Muscle of leg (tissue), 16 donors: ENCODE measurements at places on chromosomes 6 and 20. TPM values are rescaled to one million over a fixed set of nuclear protein-coding genes. Genes with fewer than 3 reads are reported as not detected.

DNA sequence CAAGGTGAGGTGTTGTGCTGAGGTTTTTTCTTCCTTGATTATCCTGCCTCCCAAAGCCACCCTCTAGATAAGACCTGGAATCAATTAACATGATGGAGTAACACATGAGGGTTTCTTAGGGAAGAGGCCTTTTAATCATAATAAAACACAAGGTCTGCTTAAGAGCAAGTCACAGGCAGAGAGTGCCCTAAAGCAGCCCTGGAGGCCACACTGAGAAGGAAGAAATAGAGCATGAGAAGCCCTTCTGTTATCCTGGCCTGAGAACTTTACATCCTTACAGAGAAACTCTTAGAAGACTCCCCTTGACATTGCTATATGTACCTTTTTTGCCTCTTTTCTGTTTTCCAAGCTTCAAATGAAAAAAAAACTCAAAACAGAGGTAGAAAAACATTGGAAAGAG, 132.3 kb downstream of the CEP57L1 start:
- H3K27me3 ChIP-seq, result no peaks in the 10 kb centered on the region
- H3K27ac ChIP-seq, result no peak overlapping the region
- no peak overlapping the region for H3K4me3 ChIP-seq
- peaks cover 3% of the 10 kb centered on the region for H3K4me1 ChIP-seq
- no peak for DNase-seq

The MYLK2 gene
- total RNA-seq, result 39.5 TPM

GRCh38 chr6:145329257-145329656, 406.1 kb downstream of the EPM2A start:
- H3K36me3 ChIP-seq, result no peaks in the 10 kb centered on the region
- DNase-seq, result peak; percentile 96
- no peaks in the 10 kb centered on the region for H3K27me3 ChIP-seq
- peaks cover 6% of the 10 kb centered on the region for H3K4me1 ChIP-seq
- H3K4me3 ChIP-seq, result no peak overlapping the region

DNA sequence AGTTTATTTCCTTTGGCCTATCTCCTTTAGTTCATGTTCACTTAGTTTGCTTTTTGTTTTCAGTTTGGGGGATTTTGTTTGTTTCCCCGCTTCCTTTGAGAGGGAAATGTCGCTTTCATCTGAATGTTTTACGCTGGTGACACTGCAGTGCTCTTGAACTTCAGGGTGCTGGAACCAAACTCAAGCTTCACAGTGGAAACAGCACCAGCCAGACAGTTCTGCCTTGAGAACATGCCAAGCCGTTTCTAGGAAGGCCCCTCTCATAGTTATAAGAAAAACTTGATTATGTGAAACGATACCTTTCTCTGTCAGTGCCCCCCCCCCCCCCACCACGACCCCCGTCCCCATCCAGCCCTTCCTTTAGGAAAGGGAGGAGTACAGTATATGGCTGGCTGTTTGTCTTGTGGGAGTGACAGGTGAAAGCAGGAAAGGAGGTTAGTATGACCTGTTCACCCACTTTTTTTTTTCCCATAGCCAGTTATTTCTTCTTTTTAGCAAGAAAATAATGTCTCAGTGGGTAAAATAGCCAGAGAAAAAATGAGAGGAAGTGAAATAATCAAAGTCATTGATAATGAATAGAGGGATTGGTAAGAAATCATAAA, 130.1 kb downstream of the LRRC1 start:
- H3K27me3 ChIP-seq, result no peaks in the 10 kb centered on the region
- no peak overlapping the region for H3K4me3 ChIP-seq
- H3K36me3 ChIP-seq, result peaks cover 2% of the 10 kb centered on the region
- no peak overlapping the region for H3K27ac ChIP-seq

The OGFRL1 gene
- 6.8 TPM for total RNA-seq

DNA sequence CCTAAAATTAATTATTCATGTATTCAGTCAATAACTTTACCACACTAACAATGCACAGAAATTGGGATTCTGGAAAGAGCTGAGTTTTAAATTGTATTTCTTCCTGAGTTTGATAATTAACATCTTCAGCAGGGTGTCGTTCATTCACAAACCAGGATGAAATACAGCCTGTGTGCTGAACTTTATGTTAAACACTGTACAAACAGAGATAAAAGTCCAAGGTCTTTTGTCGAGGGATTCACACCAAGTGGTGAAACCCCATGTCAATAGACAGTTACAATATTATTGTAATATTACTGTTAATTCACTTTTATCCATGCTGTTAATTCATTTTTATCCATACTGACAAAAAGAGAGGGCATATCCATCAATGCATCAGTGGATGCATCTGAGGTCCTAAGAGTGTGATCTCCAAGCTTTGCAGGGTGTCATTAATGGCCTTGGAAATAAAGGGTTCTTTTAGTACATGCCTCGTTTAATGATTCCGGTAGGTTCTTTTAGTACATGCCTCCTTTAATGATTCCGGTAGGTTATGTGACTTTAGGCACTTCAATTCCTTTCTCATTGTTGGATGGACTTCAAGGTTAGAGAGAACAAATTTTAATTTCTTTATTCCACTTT, 234.3 kb downstream of the PLCB1 start:
- no peaks in the 10 kb centered on the region for H3K4me1 ChIP-seq
- no peaks in the 10 kb centered on the region for H3K36me3 ChIP-seq
- no peak for DNase-seq

DNA sequence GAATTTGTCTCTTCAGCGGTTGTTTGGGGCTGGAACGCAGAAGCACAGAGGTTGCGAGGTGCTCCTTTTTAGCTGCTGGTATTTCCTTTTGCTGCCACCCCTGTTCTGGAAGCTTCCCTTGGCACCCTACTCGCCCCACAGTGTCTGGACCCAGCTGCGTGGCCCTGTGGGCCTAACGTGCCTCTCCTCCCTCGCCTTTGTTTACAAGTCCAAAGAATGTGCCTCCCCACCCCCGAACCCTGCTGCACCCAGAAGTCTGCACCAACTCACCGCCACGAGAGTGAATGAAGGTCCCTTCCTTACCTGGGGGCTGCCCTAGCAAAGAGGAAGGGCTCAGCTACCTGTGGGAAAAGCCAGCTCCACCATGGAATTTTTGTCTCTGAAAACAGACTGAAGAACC, 139.7 kb upstream of the RPS6KA2 start:
- H3K4me1 ChIP-seq, result no peaks in the 10 kb centered on the region
- H3K27ac ChIP-seq, result no peak overlapping the region

DNA sequence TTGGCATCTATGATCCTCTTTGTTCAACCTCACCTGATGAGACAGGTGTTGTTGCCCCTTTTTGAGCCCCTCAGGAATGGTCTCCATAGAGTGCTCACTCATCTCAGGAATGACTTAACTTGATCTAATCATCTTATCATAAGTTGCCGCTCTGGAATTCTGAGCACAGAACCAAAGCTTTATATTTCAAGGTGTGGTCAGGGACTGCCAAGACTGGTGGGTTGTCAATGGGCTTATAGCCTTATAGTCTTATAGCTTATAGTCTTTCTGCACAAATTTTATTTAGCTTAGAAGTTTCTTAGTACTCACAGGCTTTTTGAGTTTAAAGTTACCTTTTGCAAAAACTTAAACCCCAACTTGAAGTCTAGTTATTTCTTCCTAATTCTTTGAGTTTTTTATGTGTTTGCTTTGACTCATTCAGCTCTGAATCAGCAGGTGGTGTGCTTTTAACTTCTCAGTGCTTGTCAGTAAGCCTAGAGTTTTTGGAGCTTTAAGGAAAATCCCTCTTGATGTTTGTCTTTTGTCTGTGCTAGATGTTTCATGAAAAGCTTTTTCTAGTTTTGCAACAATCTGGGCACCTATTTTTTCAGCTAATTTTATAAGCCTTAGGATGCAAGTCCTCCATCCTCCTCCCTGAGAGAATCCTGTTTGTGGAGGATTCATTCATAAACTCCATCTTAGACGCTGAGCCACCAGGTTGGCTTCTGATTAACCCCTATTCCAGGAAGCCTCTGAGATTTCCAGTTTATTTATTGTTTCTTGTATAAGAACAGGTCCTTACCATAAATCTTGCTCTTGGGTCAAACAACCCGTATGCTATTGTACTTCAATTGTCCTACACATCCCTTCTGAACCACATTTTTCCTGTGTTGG, 72.3 kb upstream of the SSTR4 start:
- DNase-seq, result no peak
- H3K27ac ChIP-seq, result no peak overlapping the region
- H3K4me3 ChIP-seq, result no peak overlapping the region
- H3K36me3 ChIP-seq, result no peaks in the 10 kb centered on the region

- H3K27ac ChIP-seq, result no peak overlapping the region
- H3K27me3 ChIP-seq, result no peaks in the 10 kb centered on the region
- H3K4me1 ChIP-seq, result peaks cover 19% of the 10 kb centered on the region
- no peaks in the 10 kb centered on the region for H3K36me3 ChIP-seq
- H3K4me3 ChIP-seq, result no peak overlapping the region
- no peak for DNase-seq
Observed at GRCh38 chr20:4840801-4841200, 119.1 kb downstream of the PRND start.

DNA sequence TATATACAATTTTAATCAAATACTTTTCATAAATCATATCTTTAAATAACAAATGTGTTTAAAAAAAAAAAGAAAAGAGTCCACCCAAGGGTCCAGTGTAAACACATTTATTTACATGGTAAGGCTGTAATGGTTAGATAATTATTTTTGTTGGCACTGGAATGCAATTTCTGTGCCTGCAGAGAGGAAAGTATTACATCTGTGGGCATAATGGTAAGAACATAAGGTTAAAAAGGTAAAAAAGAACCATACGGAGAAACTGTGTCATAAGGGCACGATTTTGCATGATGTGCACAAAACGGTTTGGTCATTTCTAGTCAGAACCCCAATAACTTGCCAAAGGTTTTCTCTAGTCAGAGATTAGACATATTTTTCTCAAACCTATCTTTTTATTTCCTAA, 54.3 kb downstream of the RWDD2A start:
- H3K36me3 ChIP-seq, result no peaks in the 10 kb centered on the region
- no peaks in the 10 kb centered on the region for H3K27me3 ChIP-seq
- no peak overlapping the region for H3K27ac ChIP-seq
- DNase-seq, result peak; percentile 9
- H3K4me1 ChIP-seq, result no peaks in the 10 kb centered on the region

DNA sequence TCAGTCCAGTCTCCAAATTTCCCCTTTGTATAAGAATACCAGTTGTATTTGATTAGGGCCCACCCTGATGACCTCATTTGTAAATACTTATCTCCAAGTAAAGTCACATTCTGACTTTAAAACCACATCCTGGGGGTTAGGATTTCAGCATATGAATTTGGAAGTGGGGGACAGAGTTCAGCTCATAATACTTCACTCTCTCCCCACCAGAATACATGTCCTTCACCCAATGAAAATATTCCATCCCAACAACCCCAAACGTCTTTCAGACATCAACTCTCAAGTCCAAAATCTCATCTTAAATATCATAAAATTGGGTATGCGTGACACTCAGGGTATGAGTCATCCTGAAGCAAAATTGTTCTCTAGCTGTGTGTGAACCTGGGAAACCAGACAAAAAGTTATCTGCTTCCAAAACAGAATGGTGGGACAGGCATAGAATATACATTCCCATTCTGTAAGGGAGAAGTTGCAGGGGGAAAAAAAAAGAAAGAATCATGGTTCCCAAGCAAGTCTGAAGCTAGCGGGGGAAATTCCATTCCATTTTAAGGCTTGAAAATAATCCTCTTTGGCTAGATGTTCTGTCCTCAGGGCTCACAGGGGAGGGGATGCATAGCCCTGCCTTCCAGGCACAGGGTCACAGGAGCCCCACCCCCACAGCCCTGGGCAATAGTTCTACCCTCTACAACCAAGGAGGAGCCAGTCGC, 113.9 kb downstream of the ADAT2 start:
- H3K27ac ChIP-seq, result no peak overlapping the region
- H3K4me1 ChIP-seq, result peaks cover 2% of the 10 kb centered on the region
- no peaks in the 10 kb centered on the region for H3K36me3 ChIP-seq
- H3K27me3 ChIP-seq, result no peaks in the 10 kb centered on the region

The TINAG gene
- total RNA-seq, result 0.04 TPM

GRCh38 chr6:76420094-76420493, 347.6 kb upstream of the IMPG1 start:
- no peak overlapping the region for H3K4me3 ChIP-seq
- no peak overlapping the region for H3K27ac ChIP-seq
- no peaks in the 10 kb centered on the region for H3K36me3 ChIP-seq
- no peak for DNase-seq

The HMGA1 gene
- total RNA-seq, result 27.8 TPM

DNA sequence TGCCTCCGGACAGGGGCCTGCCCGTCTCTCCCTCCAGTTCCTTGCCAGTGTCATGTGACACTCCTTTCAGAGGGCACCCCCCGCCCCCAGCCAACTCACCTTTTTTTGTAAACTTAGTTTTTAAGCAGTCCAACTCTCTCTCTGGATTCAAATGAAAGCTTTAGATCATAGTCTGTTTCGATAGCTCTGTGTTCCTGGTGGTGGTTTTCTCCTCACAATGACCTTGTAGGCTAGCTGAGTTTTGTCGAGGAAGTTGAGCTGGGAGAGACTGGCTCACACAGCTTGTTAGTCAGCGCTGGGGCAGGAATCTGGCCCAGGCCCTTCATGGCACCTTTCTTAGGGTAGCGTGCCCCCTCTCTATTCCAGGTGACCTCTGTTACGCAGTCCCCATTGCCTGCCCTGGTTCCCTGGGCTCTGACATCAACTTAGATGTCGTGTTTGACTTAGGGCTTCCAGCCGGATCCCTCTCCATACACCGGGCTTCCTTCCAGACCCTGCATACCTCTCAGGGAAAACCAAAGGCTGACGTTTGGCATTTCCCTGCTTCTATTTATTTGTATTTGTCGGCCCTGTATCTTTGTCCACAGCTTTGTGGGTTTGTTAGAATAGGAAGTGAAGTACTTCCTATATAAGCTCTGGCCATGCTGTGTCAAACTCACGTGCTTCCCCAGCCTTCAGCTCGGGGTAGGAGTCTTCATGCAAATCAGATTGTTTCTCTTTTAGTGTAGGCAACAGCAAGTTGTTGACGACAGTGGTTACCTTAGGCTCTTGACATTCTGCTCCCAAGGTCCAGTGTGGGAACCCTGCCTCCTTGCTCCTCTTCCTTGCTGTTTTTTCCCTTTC, 12.7 kb downstream of the IGF2R start:
- peaks cover 2% of the 10 kb centered on the region for H3K27me3 ChIP-seq
- peak overlapping the region; percentile 89 for H3K27ac ChIP-seq
- peaks cover 2% of the 10 kb centered on the region for H3K36me3 ChIP-seq
- H3K4me1 ChIP-seq, result peaks cover 74% of the 10 kb centered on the region

- H3K27me3 ChIP-seq, result no peaks in the 10 kb centered on the region
- H3K4me3 ChIP-seq, result no peak overlapping the region
- no peaks in the 10 kb centered on the region for H3K36me3 ChIP-seq
Observed at GRCh38 chr6:170137911-170138910, 152.7 kb downstream of the DLL1 start.

GRCh38 chr6:106300020-106300780, 25.4 kb downstream of the ATG5 start:
- no peaks in the 10 kb centered on the region for H3K4me1 ChIP-seq
- no peak for DNase-seq
- H3K27ac ChIP-seq, result no peak overlapping the region
- H3K36me3 ChIP-seq, result no peaks in the 10 kb centered on the region

DNA sequence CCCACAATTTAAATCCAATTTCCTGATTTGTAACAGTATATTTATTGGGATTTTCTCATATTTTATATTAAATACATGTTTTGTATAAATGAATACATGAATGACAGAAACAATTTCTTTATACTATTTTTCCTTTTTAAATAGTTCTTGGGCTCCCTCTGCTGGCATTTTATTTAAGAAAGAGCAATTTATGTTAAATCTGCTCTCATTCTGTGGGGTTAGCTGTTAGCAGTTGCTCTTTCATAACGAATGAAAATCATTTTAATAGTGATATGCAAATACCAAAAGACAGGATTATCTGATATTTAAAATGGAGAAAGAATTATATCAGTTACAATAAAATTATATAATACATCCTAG, 118.3 kb downstream of the RALGAPA2 start:
- H3K27ac ChIP-seq, result no peak overlapping the region
- no peak overlapping the region for H3K4me3 ChIP-seq
- peaks cover 5% of the 10 kb centered on the region for H3K36me3 ChIP-seq
- DNase-seq, result peak; percentile 60
- H3K4me1 ChIP-seq, result no peaks in the 10 kb centered on the region
- H3K27me3 ChIP-seq, result no peaks in the 10 kb centered on the region

The KHDRBS2 gene
- 0.71 TPM for total RNA-seq
